MCF 10A (cell line): ENCODE measurements at places on chromosomes 12 and 14. TPM values are rescaled to one million over a fixed set of nuclear protein-coding genes. Genes with fewer than 3 reads are reported as not detected.

The SERPINA5 gene
- 0.35 TPM in 1 of 2 replicates, not detected in the other for total RNA-seq

- no peak overlapping the region for H3K4me3 ChIP-seq
- DNase-seq: no peak
- no peaks in the 10 kb centered on the region for H3K36me3 ChIP-seq
- no peaks in the 10 kb centered on the region for H3K27me3 ChIP-seq
- H3K4me1 ChIP-seq: no peaks in the 10 kb centered on the region
- no peak overlapping the region for H3K27ac ChIP-seq
Measured at GRCh38 chr14:84789012-84789411, 740.9 kb upstream of the FLRT2 start.

GRCh38 chr14:76473481-76474263, 97.7 kb downstream of the ESRRB start:
- H3K36me3 ChIP-seq: no peaks in the 10 kb centered on the region
- H3K4me1 ChIP-seq: no peaks in the 10 kb centered on the region
- H3K4me3 ChIP-seq: no peak overlapping the region
- H3K27ac ChIP-seq: no peak overlapping the region

The FAM90A1 gene
- total RNA-seq: not detected in 2 replicates

DNA sequence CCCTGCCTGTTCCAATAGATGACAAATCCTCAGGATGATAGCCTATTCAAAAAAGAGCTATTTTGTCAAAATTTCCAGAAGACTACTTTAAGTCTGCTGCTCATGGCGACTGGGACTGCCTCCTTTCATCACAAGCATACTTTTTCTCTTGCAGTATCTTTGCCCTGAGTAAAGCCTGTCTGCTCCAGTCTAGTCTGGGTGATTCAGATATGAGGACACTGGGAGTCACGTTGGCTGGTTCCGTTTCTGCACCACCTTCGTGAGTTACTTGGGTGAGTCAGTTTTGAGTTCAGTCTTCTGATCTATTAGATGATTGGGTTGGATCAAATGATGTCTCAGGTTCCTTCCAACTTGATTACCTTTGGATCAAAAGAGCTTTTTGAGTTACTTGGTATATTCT, 301.3 kb upstream of the STXBP6 start:
- H3K27ac ChIP-seq: no peak overlapping the region
- no peaks in the 10 kb centered on the region for H3K4me1 ChIP-seq
- no peaks in the 10 kb centered on the region for H3K27me3 ChIP-seq
- no peak for DNase-seq
- no peak overlapping the region for H3K4me3 ChIP-seq

DNA sequence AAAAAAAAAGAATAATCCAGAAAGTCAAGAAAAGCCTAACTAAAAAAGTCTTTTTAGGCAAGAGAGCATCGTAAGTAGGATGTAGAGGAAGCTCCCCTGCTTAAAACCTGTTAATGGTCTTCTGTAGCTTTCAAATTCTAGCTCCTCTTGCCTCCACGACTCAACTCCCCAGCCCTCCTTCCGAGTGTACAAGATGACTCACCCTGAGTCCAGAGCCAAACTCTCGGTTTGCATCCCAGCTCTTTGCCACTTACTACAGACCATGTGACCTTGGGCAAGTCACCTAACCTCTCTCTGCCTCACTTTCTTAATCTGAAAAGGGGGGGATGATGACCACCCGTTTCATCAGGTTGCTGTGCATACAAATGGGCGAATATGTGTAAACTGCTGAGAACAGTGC, 460.4 kb downstream of the DPF3 start:
- H3K27ac ChIP-seq: no peak overlapping the region
- H3K4me1 ChIP-seq: peaks cover 15% of the 10 kb centered on the region
- DNase-seq: peak; percentile 55
- peaks cover 30% of the 10 kb centered on the region for H3K27me3 ChIP-seq
- no peaks in the 10 kb centered on the region for H3K36me3 ChIP-seq

DNA sequence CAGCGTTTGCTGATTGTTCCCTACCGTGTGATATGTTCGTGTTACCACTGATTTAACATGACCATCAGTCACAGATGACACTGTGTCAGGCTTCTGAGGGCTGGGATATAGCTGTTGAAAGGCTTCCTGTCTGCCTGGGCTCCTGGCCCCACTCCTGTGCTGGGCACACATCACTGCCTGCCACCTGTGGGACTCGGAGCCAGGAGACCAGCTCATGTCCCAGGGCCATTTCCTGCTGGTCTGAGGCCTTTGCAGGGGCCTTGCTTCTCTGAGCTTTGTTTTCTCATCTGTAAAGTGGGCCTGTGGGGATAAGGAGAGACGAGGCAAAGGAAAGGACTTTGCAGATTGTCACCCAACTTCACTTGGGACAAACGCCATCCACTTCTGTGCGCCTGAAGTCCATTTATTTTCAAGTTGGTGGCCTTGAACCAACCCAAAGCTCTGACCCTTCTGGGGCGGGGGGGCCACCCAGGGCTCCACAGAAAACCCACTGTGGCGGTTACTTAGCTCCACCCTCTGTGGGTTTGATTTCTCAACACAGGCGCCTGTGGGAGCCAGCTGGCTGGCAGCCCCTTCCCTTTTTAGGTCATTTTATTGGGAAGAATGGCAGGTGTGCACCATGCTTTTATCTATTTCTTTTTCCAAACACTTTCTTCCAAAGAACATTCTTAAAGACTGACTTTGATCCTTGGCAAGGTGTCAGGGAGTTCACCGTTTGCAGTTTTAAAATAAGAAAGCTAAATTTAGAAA, 54.1 kb downstream of the BEGAIN start:
- no peak for DNase-seq
- no peak overlapping the region for H3K27ac ChIP-seq
- peaks cover 9% of the 10 kb centered on the region for H3K36me3 ChIP-seq
- H3K27me3 ChIP-seq: no peaks in the 10 kb centered on the region
- peaks cover 10% of the 10 kb centered on the region for H3K4me1 ChIP-seq

The PTGDR gene
- not detected in 2 replicates for total RNA-seq

GRCh38 chr14:65933400-65934069, 521.0 kb downstream of the FUT8 start:
- H3K27me3 ChIP-seq: peaks cover 28% of the 10 kb centered on the region
- H3K27ac ChIP-seq: no peak overlapping the region
- no peaks in the 10 kb centered on the region for H3K4me1 ChIP-seq

GRCh38 chr14:73422515-73422914, 35.8 kb downstream of the NUMB start:
- H3K27ac ChIP-seq: no peak overlapping the region
- H3K4me3 ChIP-seq: no peak overlapping the region
- DNase-seq: no peak
- peaks cover 11% of the 10 kb centered on the region for H3K4me1 ChIP-seq
- H3K27me3 ChIP-seq: no peaks in the 10 kb centered on the region

- H3K36me3 ChIP-seq: peaks cover 5% of the 10 kb centered on the region
- H3K4me1 ChIP-seq: no peaks in the 10 kb centered on the region
- H3K4me3 ChIP-seq: no peak overlapping the region
- H3K27ac ChIP-seq: no peak overlapping the region
- DNase-seq: no peak
- H3K27me3 ChIP-seq: peaks cover 89% of the 10 kb centered on the region
Measured at GRCh38 chr14:106129274-106129673, 602.9 kb downstream of the TMEM121 start.

DNA sequence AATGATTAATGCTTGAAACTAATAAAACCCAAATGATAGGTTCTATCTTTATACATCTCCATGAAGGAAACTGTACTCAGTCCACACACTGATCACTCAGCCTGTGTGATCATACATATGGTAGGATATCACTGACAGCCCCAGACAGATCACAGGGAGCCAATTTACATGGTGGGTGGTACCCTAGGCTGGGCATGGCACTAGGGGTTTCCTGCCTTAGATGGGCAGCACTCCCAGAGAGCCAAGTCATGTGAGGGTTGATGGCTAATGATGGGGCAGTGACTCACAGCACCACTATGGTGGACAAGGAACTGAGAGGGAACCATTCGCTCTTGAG, 89.6 kb upstream of the PTPRR start:
- H3K27me3 ChIP-seq: no peaks in the 10 kb centered on the region
- DNase-seq: no peak
- H3K4me3 ChIP-seq: no peak overlapping the region
- H3K4me1 ChIP-seq: peaks cover 6% of the 10 kb centered on the region

DNA sequence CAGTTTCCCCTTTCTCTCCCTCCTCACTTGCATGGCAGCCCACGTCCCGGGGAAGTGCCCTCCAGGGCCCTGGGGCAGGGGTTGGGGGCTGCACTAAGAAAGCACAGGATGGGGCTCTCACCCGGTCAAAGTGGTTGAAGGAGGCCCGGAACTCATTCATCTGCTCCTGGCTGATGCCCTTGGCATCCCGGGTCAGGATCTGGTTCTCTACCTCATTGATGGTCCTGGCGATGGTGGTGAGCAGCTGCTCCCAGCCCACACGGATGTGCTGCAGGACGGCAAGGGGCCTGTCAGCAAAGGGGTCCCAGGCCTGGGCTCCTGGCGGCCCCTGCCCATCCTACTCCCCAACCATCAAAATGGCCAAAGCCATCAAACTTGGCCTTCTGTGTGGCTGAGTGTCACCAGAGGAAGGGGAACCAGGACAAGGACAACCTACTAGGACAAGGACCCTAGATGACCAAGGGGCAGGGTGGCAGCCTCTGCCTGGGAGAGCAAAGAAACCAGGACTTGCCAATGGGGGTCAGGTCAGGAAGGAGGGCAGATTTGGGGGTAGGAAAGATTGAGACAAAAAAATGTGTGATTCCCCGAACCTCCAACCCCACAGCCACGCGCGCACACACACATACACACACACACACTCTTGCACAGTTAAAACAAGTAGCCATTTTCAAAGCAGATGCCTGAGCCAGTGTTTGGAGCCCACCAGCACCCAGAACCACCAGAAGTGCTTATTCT, 87.1 kb upstream of the ZFP36L1 start:
- no peak overlapping the region for H3K4me3 ChIP-seq
- H3K27me3 ChIP-seq: no peaks in the 10 kb centered on the region
- H3K36me3 ChIP-seq: peaks cover 90% of the 10 kb centered on the region
- H3K4me1 ChIP-seq: peaks cover 9% of the 10 kb centered on the region

GRCh38 chr12:103102225-103102744, 144.8 kb downstream of the ASCL1 start:
- no peak for DNase-seq
- no peaks in the 10 kb centered on the region for H3K36me3 ChIP-seq
- H3K4me1 ChIP-seq: no peaks in the 10 kb centered on the region
- peaks cover 20% of the 10 kb centered on the region for H3K27me3 ChIP-seq

GRCh38 chr12:79706156-79706555, 15.4 kb upstream of the PAWR start:
- no peak for DNase-seq
- H3K27me3 ChIP-seq: no peaks in the 10 kb centered on the region
- peaks cover 5% of the 10 kb centered on the region for H3K4me1 ChIP-seq
- H3K4me3 ChIP-seq: no peak overlapping the region
- no peaks in the 10 kb centered on the region for H3K36me3 ChIP-seq

The CPM gene
- 0.89 and 1.7 TPM in 2 replicates for total RNA-seq

- H3K36me3 ChIP-seq: peaks cover 14% of the 10 kb centered on the region
- no peak overlapping the region for H3K27ac ChIP-seq
- no peak overlapping the region for H3K4me3 ChIP-seq
- H3K27me3 ChIP-seq: no peaks in the 10 kb centered on the region
Measured at GRCh38 chr12:110640275-110641025, 26.5 kb downstream of the TCTN1 start.

DNA sequence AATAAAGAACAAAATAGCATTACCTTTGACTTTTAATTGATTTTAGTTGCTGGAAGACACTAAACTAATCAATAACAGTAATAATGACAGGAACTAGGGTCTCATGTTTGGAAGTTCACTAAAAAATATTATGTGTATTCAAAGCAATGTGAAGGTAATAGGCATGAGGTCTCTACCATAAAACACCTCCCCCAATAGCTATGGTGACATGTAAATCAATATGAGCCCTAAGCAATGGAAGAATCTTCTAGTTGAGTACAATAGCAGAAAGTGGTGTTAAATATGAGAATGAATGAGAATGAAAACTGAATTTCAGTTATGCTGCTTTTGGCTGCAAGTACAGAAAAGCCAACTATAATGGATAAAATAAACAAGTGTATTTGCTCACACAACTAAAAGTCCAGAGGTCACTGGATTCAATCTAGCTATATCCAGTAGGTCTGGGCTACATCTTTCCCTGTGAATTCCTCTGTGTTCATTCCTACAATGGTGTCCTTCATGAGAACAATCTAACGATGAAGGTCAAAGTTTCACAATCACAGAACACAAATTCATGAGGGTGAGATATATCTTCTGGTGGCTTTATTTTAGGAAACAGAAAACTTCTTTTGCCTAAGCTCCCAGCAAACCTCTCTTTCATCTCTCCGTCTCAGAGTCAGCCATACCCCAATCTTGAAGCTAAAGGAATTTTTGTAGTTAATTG, 728.0 kb downstream of the FSCB start:
- no peak overlapping the region for H3K4me3 ChIP-seq
- no peak overlapping the region for H3K27ac ChIP-seq
- no peaks in the 10 kb centered on the region for H3K27me3 ChIP-seq
- DNase-seq: no peak
- H3K36me3 ChIP-seq: no peaks in the 10 kb centered on the region
- H3K4me1 ChIP-seq: no peaks in the 10 kb centered on the region

The CAPRIN2 gene
- total RNA-seq: 33.0 and 33.3 TPM in 2 replicates

The RFX4 gene
- total RNA-seq: not detected in 2 replicates

The GRIP1 gene
- 8.2 and 8.8 TPM in 2 replicates for total RNA-seq

DNA sequence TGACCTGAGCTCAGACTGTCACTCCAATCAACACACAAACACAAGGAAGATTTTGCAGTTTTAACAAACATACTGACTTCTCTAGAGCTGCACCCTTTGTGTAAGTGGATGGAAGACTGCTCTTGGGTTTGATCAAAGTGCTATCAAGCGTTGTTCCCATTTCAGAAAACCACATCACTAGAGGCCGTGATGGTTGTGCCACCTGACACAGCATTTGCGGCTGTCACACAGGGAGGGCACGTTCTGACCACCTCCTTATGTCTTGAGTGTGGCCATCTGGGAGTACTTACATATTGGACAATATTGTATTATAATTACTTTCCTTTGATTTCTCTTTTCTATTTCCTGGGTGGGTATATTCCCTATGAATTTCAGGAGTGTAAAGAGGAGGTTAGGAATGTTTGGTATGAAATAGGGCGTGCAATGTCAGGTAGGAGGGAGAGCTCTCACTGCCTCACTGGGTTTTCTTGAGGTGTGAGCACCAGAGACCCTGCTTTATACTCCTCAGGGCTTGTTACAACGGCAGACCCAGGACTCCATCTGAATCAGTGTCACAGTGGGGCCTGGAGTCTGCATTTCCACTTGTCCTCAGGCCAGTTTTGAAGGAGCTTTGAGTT, 74.3 kb downstream of the SYNE3 start:
- no peaks in the 10 kb centered on the region for H3K4me1 ChIP-seq
- no peak for DNase-seq
- no peaks in the 10 kb centered on the region for H3K27me3 ChIP-seq
- H3K4me3 ChIP-seq: no peak overlapping the region
- peaks cover 12% of the 10 kb centered on the region for H3K36me3 ChIP-seq
